ENCODE measurements at places on chromosomes 13 and 19.

DNA sequence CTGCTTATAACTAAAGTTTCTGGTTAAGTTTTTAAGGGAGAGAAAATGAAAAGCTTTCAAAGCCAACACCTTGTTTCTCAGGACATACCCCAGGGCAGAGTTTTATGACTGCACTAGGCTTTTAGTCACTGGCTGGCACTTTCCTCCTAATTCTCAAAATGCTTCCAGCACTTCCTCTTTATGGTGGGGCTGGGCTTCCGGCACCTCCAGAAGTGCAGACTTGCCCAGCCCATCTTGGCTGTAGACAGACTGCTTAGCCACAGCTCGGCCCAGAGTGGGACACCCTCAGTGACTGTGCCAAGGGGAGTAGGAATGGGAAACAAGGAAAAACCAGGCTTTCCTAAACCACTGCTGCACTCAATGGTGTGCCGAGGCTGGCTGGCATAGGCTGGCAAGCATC, 23.2 kb upstream of the GTF3A start:
- DNase-seq, result no peak

- no peak for DNase-seq
Observed at GRCh38 chr19:873084-873483, 13.6 kb downstream of the CFD start.

- DNase-seq, result no peak
Observed at GRCh38 chr13:24232037-24232436, 71.5 kb downstream of the SPATA13 start.

- no peak for DNase-seq
Observed at GRCh38 chr13:43326100-43326499, 302.7 kb downstream of the DNAJC15 start.

DNA sequence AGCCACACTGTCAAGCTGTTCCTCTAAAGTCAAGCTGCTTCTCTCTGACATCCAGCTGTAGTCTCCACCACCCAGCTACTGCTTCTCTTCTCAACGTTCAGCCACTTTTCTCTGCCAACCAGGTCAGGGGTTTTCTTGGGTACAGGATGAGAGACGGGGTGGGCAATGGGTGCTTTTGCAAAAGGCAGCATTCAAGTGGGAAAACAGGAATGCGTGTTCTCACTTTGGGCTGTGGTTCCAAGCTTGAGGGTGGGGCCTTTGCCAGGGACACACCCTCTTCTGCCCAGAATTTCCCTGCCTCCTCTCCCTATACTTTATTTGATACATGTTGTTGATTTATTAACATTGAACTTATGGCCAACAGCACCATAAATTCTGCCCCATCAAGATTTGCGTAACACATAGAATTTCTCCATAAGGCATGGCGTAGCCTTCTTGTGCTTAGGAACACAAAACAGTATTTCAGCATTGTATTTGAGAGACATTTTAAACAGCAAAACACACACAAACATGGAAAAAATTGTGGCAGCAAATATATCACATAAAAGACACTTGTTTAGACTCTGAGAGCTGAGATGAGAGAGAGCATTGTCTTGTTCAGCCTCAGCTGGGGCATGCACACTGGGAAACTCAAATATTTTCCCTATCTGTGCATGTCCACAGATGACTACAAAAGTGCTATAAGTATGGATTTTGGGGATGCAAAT, 392.8 kb downstream of the SLITRK6 start:
- DNase-seq, result no peak

GRCh38 chr13:94369972-94370436, 109.5 kb downstream of the DCT start:
- no peak for DNase-seq

- DNase-seq, result no peak
Observed at GRCh38 chr13:30569901-30570576, 47.7 kb upstream of the USPL1 start.

DNA sequence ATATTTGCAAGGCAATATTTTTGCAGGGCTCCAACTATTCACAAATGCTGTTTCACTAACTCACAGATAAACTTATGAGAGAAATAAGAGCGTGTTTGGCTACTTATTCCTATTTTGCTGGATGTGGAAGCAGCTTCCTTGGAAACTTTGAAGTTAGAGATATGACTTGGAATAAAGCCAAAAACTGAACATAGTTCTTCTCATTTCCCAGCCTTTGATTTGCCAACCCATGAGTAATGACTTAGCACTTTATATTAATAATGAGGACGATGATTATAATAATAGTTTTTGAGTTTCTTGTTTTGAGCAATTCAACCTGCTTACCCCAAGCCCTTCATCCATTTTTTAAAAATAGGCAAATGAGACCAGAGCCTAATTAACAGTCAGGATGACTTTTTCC, 47.7 kb downstream of the SLC10A2 start:
- DNase-seq, result no peak

GRCh38 chr19:43625918-43626579, 6.6 kb upstream of the ZNF428 start:
- DNase-seq, result no peak

GRCh38 chr13:113393226-113393562, 29.3 kb upstream of the GRTP1 start:
- DNase-seq, result no peak

DNA sequence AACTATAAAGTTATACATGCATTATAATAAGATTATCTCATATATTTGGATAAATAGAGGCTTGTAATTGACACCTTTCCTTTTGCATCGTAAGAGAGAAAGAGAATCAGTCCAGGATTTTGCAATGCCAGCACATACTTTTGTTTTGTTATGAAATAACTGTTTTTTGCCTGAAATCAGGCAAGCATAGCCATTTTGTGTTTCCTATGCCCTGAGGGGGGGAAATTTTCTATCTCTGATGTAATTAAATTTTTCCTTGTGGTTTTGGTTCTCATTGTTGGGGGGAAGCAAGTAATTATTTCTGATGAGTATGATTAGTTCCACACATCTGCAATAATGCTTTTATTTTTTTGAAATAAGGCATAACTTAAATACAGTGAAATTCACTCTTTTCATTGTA, 229.4 kb downstream of the NDFIP2 start:
- no peak for DNase-seq

DNA sequence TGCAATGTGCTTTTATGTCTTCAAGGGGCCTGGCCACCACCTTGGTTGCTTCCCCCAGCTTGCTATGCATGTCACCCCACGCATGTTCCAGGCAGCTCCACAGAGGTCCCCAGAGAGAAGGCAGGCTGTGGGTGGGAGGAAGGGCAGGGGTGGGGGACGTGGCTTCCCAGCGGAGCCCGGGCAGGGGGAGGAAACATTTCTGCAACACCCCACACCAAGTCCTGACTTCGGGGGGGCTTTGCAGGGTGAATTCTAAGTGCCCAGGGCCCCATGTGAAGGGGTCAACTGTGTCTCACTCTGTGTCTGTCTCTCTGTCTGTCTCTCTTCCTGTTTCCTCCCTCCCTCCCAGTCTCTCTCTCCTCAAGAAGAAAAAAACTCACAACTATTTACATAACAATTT, 39.6 kb downstream of the LTBP4 start:
- no peak for DNase-seq

DNA sequence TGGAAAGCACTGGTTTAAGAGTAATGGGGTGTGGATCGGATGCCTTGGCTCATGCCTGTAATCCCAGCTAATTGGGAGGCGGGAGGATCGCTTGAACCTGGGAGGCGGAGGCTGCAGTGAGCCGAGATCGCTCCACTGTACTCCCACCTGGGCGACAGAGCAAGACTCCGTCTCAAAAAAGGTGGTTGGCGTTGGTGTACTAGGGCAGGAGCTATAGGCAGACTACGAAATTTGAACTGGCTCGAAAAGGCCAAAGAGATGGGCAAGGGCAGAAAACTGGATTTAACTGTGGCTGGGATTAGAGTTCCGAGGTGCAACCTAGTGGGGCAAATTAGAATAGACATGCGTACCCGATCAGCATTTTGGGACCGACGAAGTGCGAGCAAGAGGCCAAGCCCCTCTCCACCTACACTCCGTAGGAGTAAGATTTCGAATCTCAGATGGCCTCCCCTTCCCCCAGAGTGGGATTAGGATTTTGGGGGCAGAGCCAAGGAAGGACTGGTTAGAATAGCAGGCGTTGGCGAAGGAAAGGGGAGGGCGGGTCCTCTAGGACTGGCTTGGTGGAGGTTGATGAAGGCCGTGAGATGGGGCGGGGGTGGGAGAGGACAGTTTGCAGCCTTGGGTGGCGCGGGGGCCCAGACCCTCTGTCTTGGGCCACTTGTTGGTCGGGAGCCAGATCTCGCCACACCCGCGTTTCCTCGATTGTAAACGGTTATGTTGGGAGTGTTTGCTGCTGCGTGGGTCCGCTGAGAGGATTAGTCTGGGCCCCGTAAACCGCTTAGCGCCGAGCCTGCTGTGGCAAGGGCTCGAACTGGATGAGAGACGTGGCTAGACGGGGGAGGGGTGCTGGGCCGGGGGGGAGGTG, 2.0 kb upstream of the INAFM1 start:
- no peak for DNase-seq

- DNase-seq, result no peak
Observed at GRCh38 chr13:48535766-48536165, 2.9 kb upstream of the RCBTB2 start.

DNA sequence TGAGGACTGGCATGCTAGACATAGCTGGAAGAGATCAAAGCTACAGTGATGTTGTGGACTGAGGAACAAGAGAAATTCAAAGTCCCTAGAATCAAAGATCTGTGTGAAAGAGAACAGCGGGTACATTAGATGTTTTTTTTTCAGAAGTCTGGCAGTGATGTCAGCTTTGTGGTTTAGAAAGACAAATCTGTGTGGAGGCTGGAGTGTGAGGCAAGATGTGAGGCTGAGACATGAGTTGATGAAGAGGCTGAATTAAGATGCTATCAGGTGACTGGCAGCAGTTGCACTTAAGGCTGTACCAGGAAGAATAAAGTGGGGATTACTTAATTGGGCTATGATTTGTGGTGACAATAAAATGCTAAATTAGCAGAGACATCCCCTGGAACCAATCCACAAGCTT, 46.5 kb downstream of the DNAJC3 start:
- no peak for DNase-seq

GRCh38 chr19:5880196-5880595, 9.9 kb upstream of the FUT5 start:
- DNase-seq, result no peak

GRCh38 chr19:36986601-36987000, 70.5 kb downstream of the ZNF568 start:
- DNase-seq, result no peak

DNA sequence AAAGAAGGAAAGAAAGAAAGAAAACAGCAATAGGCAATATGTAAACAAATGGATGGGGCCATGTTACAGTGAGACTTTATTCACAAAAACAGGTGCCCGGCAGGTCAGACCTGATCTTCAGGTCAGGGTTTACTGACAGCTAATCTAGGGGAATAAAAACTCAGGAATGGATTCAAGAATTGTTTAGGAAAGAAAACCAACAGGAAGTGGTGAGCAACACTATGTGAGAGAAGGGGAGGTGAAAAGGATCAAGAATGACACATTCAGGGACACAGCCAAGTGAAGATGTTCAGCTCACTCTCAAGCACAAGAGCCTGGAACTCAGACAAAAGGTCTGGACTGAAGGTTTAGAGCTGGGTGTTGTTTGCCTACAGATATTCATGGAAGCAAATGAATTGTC, 244.5 kb downstream of the EFNB2 start:
- DNase-seq, result no peak

DNA sequence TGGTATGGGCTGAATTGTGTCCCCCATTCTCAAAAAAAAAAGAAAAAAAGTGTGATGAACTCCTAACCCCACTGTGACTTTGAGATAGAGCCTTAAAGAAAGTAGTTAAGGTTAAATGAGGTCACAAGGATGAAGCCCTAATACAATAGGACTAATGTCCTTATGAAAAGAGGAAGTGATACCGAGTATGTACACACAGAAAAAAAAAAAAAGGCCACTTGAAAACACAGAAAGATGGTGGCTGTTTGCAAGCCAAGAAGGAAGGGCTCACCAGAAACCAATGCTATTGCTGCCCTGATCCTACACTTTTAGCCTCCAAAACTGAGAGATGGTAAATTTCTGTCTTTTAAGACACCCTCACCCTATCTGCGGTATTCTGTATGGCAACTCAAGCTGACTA, 955.6 kb downstream of the PCDH17 start:
- DNase-seq, result no peak

- DNase-seq, result no peak
Observed at GRCh38 chr19:55686311-55687050, 11.5 kb downstream of the EPN1 start.

- DNase-seq, result no peak
Observed at GRCh38 chr13:21964686-21965085, 293.8 kb downstream of the FGF9 start.

GRCh38 chr13:44713788-44714469, 137.8 kb upstream of the TSC22D1 start:
- no peak for DNase-seq

Data from DMS79 (cell line).